ENCODE measurements at places on chromosomes 3 and 15.
A peak's percentile ranks its signal among the peaks of the same experiment; 100 is the strongest.

DNA sequence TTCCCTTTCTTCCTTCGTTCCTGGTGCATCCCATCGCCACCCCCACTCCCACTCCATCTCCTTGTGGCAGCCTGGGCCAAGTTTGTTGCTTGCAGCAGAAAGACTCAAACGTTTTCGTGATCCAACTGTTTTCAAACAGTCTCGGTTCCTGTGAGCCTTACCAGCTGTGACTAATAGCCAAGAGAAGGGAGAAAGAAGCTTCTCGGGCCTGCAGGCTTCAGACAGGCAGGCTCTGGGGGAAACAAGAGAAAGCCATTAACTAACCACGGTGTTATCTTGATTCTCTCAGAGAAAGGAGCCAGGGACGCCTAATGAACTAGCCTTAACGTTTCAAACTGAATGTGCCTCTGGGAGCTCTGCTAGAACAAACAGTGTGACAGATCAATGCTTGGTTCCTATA lies 742.0 kb downstream of the NR2F2 start:
- no peak for DNase-seq

- no peak for DNase-seq
Measured at GRCh38 chr3:155411500-155412223, 118.2 kb upstream of the STRIT1 start.

DNA sequence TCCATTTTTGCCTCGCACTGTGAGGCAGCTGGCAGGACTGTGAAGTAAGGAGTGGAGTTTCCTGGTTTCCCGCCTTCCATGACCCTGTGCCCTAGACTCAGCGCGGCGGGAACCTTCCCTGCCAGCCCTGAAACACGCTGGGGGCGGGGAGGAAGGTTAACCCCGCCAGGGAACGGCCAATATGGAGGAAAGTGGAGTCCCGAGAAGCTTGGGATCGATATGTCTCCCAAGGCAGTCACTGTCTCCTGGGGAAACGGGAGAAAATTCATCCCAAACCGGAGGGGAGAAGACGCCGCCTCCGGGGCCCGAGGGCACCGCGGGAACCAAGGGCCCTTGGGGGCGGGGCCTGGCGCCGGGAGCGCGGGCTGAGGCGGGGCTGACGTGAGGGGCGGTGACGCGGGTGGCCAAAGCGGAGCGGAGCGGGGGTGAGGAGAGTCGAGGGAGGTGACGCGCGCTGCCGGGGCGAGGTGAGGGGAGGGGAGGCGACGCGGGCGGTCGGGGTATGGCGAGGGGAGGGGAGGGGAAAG lies at the start of gene HMCES:
TSS of gene HMCES (plus strand) at position 432 of the 527 bp plus-strand sequence. CDS start 863 bp downstream, outside the sequence.
- peak; percentile 87 for DNase-seq

- no peak for DNase-seq
Measured at GRCh38 chr3:105409364-105409763, 42.7 kb downstream of the ALCAM start.

DNA sequence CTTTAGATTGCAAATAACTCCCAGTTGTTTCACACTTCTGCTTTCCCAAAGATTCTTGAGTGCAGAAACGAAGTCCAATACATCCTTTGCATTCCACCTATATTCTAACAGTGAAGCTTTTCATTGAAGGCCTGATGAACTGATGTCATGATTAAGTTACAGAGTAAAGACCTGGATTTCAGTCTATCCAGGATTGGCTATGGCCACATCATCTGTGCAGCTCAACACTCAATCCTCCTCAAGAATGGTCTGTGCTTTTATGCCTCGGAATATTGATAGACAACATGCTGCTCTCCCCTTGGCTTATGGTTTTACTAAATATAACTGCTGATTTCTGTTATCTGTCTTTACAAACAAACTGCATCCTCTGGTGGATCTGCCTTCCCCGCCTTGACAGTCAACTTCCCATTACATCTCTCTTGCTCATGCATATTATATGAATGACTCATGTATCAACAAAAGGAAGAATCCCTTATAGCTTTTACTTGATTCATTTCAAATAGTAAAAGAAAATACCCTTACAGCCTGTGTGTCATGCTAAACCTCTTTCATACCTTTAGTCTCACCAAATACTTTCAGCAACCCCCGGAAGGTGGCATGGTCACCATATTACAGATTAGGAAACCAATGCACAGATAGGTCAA lies 59.5 kb downstream of the SCN11A start:
- peak; percentile 45 for DNase-seq

GRCh38 chr3:15714448-15714847 lies 83.3 kb downstream of the ANKRD28 start:
- DNase-seq: no peak

DNA sequence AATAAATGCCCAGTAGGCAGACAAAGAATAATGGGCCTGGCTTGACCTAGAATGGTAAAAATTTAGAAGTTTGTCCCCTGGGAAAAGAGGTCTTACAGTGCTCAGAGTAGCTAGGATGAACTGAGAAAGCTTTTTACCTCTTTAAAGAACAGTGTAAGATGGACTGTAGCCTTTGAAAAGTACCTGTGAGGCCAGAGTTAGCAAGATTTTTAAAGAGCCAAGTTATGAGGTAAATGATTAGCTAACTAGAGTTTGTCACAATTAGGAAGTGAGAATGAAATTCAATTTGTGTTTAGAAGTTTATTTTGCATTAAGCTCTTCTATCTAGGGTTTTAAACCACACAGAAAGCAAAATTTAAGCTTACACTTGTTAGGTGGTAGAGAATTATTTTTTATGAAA lies 480.9 kb downstream of the ZIC1 start:
- no peak for DNase-seq

- peak; percentile 34 for DNase-seq
Measured at GRCh38 chr3:136612512-136612911, 139.7 kb downstream of the STAG1 start.

GRCh38 chr15:64617727-64618126 lies 157.3 kb downstream of the ZNF609 start:
- no peak for DNase-seq

GRCh38 chr3:150495149-150495548 lies 51.1 kb downstream of the SERP1 start:
- no peak for DNase-seq

DNA sequence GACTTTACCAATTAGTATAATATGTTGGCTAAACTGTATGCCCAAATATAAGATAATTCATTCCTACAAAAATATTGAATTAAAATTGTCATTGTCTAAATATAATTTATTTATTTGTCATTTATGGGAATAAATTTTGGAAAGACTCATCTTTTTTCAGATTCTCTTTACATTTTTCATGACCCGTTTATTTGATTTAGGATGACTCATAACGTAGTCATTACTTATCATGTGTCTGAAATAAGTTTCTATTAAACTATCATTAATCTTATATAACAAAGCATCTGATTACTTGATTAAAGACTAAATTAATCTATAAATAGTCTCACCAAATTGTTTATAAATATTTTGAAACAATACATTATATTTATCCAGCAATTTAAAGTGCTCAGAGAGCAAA lies 516.6 kb downstream of the CADM2 start:
- DNase-seq: no peak

- no peak for DNase-seq
Measured at GRCh38 chr3:29156086-29156715, 124.7 kb upstream of the RBMS3 start.

DNA sequence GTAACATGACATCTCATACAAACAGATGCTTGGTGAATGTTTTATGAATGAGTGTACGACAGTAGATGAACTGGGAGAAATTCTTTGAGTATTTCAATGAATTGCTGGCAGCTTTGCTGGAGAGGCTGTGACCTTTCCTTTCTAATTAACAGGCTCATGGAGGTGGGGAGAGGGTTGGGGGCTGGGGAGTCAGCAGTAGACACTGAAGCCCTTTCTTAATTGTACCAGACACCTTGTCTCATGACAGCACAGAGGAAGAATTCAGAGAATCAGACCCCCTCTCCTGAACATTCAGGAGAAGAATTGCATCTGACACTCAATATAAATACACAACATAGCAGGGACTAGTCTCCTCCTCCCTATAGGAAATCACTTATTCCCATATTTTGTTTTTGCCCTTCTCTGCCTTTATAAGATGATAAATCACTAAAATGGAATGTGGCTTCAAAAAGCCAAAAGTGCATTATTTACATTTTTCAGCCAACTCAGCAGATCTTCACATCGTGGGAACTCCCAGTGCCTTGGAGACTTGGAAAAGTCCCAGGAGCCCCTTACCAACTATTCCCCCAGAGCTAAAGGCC lies 66.2 kb upstream of the TPM1 start:
- DNase-seq: peak; percentile 80

DNA sequence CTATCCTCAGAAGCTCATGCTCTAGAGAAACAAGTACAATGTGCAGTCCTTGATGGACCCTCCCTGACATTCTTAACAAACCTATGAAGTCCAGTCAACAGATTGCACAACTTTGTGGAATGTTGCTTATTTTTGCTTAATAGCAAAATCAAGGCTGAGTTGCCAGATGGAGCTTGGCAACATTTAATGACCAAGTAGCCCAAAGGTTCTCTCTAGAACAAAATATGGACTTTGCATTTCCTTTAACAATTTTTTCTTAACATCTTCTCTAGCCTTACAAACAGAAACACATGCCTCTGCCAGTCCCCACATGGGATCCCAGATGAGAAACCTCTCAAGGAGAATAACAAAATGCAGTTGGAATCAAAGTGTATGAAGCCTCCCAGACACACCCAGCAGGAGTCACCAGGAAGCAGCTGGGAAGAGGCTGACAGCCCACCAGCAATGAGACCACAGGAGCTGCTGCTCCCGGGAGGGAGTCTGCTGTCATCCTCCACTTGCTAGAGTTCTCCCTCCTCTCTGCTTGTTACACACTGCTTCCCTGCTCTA lies 422.5 kb upstream of the CDIN1 start:
- peak; percentile 93 for DNase-seq

DNA sequence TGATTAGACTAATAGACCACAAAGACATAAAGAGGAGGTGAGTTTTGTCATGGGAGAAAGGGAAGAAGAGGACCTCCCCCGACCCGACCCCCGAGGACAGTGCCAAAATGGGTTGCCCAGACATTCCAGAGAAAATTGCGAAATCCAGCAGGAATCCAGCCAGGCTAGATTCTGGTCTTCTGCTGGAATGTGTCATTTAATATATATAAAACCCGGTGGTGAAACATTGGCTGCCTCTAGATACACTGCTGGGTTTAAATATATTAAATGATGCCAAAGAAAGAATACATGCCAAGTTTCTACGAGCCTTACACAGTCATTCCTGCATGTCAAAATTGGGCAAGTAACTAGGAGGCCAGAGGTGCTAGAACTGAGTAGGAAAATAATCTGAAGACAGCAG lies 45.3 kb upstream of the SPESP1 start:
- DNase-seq: peak; percentile 89

DNA sequence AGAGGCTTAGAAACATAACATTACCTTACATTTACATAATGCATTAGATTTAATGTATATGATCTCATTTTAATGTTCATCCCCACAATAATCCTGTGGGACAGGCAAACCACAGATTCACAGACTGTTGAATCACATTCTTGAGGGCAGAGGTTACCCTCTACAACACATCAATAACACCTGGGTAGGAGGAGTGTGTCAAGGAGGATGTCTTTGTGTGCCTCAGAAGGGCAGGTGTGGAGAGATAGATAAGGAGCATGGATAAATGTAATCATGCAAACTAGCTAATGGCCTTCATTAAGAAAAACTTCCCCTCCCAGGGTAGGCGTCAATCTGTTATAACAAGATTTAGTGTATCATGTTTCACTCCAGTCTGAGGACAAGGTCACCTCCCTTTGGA lies 12.9 kb upstream of the MB21D2 start:
- no peak for DNase-seq

DNA sequence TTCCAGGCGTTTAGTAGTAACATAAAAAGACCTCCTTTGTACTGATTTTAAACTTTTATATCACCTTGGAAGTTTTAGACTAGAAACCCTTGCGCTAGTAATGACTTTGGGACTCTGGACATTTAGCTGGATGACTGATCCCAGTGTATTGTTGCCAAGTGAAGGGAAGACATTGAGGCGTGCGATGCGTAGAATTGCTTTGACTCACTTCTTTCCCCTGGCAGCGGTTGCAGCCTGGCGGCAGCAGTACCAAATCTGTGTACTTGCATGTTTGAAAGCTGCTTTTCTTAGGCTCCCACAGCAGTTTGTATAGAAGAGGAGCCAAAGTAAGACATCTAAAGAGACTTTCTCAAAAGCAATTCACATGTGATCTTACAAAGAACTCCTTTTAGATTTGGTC lies 151.6 kb downstream of the BBX start:
- peak; percentile 56 for DNase-seq

DNA sequence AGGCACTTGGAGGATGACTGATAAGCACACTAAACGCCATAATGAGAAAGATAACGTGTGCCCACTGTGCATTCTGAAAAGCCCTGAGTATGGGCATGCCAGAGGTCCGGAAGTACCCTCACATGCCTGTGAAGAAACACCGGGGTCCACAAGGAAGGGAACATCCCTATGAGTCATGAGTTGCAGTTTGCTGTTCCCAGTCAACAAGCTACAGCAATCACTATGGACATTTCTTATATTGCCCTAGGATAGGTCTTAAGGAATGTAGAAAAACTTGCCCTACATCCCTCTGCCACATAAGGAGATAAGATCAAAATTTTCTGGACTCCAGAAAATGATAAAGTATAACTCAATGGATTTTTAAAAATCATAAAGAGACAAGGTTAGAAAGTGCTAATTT lies 9.9 kb downstream of the MB21D2 start:
- no peak for DNase-seq

DNA sequence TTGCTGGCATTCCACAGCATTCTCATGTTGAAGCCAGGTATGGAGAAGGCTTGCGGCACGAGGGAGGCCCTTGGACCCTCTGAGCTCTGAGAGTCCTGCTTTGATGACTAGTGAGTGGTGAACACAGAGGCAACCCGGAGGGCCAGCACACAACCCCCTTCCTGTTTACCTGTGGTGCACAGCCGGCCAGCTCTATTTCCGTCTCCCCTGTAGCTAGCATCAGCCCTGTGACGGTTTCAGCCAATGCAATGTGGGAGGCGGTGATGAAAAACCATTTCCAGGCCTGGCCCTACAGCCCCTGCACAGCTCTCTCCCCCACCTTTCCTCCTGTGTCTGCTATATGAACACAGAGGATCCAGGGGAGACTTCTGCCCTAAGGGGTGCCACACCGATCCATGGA lies 76.8 kb upstream of the KLHL25 start:
- DNase-seq: no peak

DNA sequence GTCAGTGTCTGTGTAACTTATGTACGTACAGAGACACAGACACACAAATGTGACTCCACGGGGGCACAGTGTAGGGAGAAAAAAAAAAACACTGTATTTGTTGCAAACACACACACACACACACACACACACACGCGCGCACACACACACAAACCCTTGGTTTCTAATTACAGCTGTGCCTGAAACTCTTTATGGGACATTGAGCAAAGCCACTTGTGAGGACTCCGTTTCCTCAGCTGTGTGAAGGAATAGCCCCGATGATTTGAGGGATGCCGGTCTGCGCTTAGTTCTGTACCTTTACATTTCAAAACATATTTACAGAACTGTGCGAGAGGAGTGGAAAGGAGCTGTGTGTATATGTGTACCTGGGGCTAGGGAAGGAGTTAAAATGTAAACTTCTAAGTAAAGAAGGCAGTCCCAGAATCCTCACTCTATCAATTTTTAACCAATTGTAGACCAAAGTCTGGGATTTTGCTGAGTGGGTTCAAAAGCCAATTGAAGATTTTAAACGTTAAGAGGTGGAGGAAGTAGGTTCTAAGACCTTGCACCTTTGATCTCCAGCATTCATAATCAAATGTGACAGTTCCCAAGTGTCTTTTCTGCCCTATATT lies 5.3 kb upstream of the BCL6 start:
- DNase-seq: peak; percentile 34

All from fibroblast of gingiva (primary cell).